ENCODE measurements at places on chromosomes 5 and 9.

DNA sequence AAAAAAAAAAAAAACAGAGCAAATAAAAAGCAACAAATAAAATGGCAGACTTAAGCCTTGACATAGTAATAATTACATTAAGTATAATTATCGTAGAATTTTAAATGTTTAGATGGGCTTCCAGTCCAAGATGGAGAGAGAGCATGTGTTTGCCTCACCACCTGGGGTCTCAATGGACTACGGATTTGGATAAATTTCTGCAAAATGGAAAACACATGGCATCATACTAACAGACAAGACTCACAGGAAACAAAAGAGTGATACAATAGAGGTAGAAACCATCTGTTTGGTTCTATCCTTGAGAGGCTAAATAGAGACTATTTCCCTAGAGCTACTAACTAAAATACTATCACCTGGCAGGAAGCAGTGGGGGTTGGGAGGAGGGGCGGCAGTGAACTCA lies 144.3 kb downstream of the MUSK start:
- no peak for DNase-seq

GRCh38 chr9:26673261-26673660 lies 219.3 kb downstream of the CAAP1 start:
- no peak for DNase-seq

DNA sequence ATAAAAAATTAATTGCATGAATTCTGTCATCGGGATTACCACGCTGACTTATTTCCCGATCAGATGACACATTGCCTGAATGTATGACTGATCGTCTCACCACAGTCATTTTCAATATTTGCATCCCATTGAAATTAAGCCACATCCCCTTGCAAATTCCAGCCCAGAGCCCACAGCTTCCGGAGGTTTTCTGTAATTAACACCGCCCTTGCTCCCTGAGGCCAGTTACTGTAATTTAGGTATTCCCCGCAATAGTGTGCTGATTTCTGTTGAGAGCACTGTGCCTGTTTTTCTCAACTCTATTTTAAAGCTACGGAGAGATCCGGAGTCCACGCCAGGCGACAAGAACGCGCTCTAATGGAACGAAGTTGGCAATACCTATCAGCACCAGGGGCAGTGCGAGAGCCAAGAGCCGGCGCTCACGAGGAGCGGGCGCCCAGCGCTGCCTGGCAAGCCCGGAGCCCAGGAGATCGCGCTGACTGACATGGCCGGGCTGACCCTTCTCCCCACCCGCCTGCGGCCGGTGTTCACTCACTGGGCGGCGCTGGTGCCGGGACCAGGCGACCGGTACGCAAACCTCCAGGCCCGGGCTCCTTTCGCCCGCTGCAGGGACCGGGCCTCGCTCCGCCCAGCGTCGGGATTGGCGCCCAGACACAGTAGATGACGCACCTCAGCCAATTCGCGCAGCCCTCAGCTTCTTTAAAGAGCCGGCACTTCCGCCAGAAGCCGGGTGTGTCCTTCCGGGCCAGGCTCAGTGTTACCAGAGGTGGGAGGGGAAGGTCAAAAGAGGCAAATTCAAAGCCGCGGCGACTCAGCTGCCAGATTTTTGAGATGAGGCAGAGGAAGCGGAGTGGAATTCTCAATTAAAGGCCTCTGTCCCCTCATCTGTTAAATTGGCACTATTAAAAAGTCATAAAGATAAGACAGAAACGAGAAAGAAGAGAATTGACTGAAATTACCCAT lies at the start of gene PLGRKT:
PLGRKT (minus strand) TSS at position 672 of the 963 bp plus-strand sequence. CDS start 5,948 bp downstream, outside the sequence.
- peak; percentile 87 for DNase-seq

DNA sequence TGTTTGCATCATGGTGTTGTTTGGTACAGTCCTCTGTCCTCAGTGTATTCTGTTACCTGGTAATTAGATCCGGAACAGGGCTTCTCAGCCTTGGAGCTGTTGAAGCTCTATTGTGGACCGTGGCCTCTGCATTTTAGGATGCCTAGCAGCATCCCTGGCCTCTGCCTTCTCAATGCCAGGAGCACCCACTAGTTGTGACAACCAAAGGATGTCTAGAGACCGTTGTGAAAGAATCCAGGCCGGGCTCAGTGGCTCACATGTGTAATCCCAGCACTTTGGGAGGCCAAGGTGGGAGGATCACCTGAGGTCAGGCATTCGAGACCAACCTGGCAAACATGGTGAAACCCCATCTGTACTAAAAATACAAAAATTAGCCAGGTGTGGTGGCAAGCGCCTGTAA lies 159.6 kb downstream of the CACNA1B start:
- no peak for DNase-seq

GRCh38 chr9:129262261-129262660 lies 84.2 kb upstream of the IER5L start:
- no peak for DNase-seq

DNA sequence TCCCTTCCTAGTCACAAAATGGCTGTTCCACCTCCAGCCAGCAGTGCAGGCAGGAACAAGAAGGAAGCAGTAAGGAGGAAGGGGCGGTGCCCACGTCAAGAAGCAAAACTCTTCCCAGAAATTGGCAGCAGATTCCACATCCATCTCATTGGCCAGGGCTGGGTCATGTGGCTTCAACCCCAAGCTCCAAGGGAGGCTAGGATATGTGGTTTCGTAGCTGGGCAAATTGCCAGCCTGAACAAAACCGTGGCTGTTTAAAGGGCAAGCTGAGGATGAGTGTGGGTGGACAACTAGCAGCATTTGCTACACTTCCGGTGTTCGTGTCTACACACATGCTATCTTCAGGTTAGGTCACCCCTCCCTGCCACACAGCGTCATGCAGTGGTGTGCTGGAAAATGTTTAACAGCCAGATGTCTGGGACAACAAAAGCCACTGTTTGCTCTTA lies 92.1 kb upstream of the MAP1B start:
- no peak for DNase-seq

DNA sequence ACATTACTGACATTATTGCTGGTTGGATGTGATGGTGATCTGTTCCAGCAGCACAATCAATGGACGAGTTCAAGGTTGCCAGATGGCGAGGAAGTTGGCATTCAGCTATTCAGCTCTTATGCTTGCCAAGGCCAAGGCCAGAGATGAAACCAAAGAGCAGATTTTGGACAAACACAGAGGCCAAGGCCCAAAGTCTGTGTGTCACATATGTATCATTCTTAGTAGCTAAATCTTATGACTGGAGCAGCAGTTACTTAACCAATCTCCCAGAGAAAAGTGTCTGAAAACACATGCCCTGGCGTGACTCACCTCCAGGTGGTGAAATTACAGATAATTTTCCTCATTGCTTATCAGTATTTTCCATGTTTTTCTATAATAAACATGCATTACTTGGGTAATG lies 189.0 kb upstream of the EGFLAM start:
- DNase-seq: no peak

- DNase-seq: no peak
These were observed 212.4 kb downstream of the RFK start for GRCh38 chr9:76181781-76182180.

GRCh38 chr5:55899344-55899743 lies 48.2 kb downstream of the IL31RA start:
- no peak for DNase-seq

DNA sequence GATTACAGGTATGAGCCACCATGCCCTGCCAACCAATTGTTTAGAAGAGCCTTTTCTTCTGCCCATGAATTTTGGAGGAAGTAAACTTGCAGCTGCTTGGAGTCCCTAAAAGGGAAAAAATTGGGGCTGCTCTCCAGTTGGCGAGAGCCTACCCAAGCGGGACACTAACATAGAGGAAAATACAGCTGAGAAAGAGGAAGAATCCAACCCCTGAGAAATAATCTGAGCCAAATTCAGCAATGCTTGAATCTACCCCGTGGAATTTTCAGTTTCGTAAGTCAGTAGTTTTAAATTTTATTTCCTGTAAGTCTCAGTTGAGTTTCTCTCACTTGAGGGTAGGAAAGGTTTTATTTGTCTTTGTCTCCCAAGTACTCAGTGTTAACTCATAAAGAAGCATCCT lies 30.4 kb upstream of the UBTD2 start:
- DNase-seq: no peak

- no peak for DNase-seq
These were observed 236.9 kb downstream of the NSG2 start for GRCh38 chr5:174282391-174282790.

- DNase-seq: no peak
These were observed 27.7 kb upstream of the SEC16A start for GRCh38 chr9:136510561-136510960.
